ENCODE measurements at places on chromosomes 1 and 21.

- DNase-seq = no peak
Observed at GRCh38 chr21:26169611-26170470, 729 bp downstream of the APP start.

DNA sequence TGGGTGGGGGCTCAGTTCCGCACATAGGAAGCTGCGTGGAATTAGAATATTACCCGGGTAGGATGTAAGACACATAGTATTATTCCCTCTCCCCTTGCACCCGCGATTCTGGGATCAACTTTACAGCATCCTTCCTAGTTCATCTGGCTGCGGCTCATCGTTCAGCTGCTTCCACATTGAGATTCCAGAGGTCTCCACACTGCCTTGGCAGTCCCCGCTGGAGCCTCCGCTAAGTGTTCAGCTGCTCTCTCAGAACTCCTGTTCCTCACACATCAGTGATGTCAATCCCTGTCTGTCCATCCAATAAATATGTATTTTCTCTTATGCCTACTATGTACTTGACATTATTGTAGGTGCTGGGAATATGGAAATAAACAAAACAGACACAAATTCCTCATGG, 135.6 kb upstream of the SYT6 start:
- no peak for DNase-seq

DNA sequence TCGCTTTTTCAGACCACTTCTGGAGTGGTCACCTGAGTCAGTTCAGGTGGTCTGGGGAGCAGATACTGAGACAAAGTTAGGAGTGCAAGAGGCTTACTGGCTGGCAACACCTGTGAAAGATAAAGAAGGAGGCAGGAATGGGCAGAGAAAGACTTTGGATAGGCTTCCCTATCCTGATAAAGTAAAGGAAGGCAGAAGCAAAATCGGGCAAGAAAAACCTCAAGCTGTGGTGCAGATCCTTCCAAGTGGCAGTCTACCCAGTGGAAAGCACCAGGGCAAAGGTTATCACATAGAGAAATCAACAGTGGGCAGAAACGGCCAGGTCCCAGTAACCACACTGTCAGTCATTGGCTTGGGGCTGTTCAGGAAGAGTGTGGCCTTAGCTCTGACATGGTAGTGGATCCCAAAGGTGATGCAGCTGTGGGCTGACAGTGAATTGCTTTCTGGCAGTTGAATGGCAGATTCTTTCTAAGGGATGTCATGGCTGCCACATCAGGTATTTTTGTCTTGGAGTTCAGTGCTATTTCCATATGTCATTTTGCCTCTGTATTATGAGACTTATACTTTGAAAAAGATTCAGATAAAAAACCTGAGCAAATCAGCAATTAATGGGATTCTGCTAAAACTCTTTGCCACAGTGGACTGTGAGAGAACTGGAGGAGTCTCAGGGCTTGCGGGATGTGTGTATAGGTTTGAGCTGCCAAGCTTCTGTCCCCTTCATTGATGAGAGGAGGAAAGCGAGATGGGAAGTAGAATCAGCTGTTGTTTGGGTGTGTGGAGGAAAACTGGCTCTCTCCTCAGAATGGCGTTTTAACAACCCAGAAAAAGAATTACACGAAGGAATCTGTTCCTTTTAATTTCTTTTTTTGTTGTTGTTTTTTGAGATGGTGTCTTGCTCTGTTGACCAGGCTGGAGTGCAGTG, 8.1 kb upstream of the CGN start:
- no peak for DNase-seq

DNA sequence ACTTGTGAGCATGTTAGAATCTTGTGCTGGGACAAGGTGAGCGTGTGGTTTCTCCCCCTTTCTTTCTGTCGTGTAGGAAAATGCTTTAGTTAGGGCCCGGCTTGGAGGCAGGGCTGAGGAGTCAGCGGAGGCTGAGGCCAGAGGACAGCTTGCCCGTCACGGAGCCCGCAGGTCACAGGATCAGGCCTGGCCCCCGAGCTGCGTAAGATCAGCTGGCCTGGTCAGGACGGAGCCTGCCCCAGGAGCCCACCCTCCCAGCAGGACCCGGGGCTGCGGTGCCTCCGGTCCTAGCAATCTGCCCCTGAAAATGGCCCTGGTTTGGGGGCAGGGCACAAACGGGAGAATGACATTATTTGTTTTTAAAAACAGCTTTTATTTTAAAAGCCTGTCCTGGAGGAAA, 52.0 kb downstream of the PRDM16 start:
- DNase-seq = no peak

DNA sequence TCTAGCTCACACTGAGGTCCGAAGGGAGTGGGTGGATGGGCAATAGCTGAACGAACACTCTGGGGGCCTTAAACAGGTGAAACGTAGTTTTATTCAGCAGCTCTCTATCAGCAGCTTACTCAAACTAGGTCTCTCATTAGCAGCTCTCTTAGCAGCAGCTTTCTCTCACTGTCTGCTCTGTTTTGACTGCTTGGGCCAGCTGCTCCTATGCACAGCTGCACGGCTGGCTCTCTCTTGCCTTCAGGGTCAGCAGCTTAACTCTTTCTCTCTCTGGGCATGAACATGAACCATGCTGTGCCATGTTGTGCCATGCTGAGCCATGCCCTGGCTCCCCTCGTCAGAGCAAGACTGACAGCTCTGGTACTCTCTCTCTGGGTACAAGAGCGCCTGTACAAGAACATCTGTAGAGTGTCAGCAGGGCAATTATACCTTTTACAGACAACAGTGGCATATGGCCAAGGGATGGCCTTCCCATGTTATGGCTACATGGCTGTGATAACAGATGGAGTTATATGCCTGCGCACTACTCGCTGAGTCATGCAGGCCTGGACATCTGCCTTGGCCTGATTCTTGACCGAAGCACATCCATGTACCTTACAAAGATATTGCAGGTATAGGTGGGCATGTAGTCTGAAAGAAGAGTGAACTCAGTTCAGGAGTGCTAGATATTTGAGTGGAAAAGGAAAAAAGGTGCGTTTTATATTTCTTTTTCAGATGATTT, 152.4 kb downstream of the LEPR start:
- DNase-seq = no peak

DNA sequence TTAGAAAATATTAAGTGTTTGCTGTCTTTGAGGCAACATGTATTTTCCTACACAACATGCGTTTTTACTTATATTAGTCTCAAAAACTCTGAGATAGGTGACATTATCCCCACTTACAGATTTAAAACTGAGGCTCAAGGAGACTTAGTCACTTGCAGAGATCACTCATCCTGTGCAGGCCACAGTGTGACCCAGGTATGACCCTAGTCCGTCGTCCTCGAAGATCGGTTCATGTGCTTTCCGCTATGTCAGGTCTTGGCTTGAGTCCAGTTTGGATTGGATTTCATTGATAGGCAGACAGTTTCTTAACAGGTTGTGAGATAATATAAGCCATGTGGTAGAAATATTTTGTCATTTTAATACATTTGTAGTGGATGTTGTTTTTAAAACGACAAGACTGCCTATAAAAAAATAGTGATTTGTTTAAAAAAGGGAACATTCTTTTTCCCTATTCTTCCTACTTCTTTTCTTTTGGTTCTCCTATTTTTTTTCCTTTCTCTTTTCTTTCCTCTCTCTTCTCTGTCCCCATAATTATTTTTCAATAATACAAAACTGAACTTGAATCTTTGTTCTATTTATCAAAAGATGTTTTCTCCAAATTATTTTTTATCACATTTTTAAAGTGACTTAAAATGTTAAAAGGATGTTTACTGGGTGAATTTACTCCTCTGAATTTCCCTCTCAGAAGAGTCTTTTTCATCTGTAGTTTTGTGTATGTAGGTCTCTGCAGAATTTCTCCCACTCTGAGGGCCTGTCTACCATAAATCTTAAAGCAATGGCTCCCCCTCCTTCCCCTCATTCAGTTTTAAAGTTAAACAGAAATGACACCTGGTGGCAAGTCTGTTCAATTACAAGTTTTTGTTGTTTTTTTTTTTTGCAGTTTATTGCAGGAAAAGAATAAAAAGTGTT, 81.8 kb downstream of the PHTF1 start:
- DNase-seq = no peak

- no peak for DNase-seq
Observed at GRCh38 chr1:23930861-23931490, 17.8 kb upstream of the CNR2 start.

DNA sequence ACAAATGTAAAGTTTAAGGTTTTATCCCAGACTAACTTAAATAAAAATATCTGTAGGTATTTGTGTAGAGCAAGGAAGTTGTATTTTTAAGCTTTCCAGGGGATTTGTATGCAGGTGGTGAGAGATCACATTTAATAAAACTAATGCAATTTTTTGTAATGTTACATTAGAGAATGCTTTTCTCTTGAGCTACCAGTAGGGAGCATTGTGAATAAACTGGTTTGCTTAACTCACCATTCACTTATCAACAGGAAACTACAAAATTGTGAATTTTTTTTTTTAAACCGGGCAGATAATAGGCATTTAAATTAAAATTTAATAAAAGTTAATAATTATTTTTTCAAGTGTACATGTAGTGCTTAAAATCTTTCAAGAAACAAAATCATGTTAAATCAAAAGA, 78.6 kb downstream of the IVNS1ABP start:
- DNase-seq = no peak

DNA sequence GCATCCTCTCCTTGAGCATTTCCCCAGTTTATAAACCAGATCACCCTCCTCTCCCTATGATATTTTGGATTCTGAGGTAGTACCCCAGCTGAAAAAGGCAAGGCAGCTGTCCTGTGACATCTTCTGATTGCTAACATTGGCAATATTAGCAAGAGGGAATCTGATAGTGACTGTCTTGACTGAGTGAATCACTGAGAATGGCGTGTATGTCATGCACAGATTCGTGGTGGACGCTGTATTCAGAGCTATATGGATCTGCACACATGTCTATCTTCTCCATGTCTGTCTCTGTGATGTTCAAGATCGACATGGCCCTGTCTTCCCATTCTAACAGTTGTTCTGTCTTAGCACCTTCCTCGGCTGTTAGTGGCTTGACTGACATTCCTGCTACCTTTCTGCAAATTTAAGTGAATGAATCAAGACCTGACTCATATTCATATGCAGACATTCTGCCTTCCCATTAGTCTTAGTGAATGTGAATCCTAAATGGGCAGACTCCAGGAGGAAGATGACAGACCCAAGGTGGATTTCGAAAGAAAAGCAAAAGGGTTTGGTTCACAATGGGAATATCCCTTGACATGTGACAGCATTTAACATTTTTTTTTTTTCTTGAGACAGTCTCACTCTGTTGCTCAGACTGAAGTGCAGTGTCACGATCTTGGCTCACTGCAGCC, 97.7 kb downstream of the PGBD5 start:
- no peak for DNase-seq

- DNase-seq = no peak
Observed at GRCh38 chr1:39407896-39408640, 83.4 kb upstream of the BMP8A start.

- DNase-seq = no peak
Observed at GRCh38 chr1:16630661-16631247, 17.4 kb upstream of the NBPF1 start.

- DNase-seq = peak; percentile 37
Observed at GRCh38 chr1:1212780-1213344, 1.1 kb downstream of the TNFRSF4 start.

GRCh38 chr1:77831976-77832711, 52.7 kb downstream of the MIGA1 start:
- DNase-seq = no peak

GRCh38 chr1:156909671-156910070, 10.8 kb upstream of the LRRC71 start:
- no peak for DNase-seq

DNA sequence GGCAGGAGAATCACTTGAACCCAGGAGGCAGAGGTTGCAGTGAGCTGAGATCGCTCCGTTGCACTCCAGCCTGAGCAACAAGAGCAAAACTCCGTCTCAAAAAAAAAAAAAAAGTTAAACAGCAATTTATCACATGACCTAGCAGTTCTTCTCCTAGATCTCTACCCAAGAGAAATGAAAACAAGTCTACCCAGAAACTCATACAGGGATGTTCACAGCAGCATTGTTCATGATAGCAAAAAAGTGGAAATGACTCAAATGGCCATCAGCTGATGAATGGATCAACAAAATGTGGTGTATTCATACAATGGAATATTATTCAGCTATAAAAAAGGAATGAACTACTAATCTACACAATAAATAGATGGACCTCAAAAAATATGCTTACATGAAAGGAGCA, 12.2 kb upstream of the ID3 start:
- no peak for DNase-seq

- no peak for DNase-seq
Observed at GRCh38 chr1:81220614-81221071, 580.1 kb upstream of the ADGRL2 start.

DNA sequence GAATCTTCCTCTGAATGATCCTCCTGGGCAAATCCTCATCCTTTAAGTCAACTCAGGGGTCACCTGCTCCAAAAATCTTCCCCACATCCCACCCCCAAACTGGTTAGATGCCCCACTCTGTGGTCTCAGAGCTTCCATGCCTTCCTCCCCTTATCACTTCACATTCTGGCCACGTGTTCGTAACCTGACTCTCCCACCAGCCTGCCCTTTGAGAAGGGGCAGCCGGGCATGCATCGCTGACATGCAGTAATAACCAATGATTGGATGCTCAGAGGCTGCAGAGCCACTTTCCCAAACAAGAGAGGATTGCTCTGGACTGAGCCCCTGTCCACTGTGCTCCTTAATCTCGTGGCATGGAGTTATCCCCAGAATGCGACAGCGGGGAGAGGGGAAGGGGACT, 7.0 kb downstream of the LELP1 start:
- DNase-seq = no peak

- no peak for DNase-seq
Observed at GRCh38 chr1:191320062-191320461, 838.2 kb upstream of the RGS18 start.

DNA sequence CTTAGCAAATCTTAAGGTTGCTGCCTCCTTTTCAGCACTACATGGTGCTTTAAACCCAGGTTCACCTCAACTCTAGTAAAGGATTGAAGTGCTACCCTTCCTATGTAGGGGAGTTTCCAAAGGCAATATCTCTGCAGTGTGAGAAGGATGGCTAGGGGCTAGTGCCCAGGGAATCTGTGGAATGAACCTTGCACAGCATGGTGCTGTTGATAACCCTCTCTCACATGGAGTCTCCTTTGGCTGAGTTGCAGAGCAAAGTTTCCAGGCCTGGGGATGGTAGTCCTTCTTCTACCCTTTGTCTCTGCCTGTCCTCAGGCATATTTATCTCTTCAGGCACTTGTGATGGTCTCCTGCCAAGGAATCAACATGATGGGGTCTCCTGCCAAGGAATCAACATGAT, 59.4 kb downstream of the AXDND1 start:
- DNase-seq = no peak

Data from stimulated activated CD8-positive, alpha-beta memory T cell treated with anti-CD3 and anti-CD28 coated beads, Interleukin-15, amount 100 ng/mL, for 4 hours (primary cell).